Smooth muscle cell of the coronary artery (primary cell): ENCODE measurements at places on chromosomes 6 and 20. TPM values are rescaled to one million over a fixed set of nuclear protein-coding genes. Genes with fewer than 3 reads are reported as not detected.

EYS gene
- total RNA-seq, result under 0.01 TPM in 1 of 2 replicates, not detected in the other

SCGN gene
- not detected in 2 replicates for total RNA-seq

DLL1 gene
- 0.38 and 1.8 TPM in 2 replicates for total RNA-seq

TCF21 gene
- total RNA-seq, result 3.5 and 9.9 TPM in 2 replicates

C6orf141 gene
- total RNA-seq, result not detected in 2 replicates

RXRB gene
- 22.0 and 28.2 TPM in 2 replicates for total RNA-seq

KCNQ5 gene
- 0.82 and 6.3 TPM in 2 replicates for total RNA-seq

B3GAT2 gene
- not detected in 2 replicates for total RNA-seq

NKX2-2 gene
- not detected in 2 replicates for total RNA-seq

PKIB gene
- total RNA-seq, result 0.45 and 1.4 TPM in 2 replicates

TBXT gene
- total RNA-seq, result not detected in 2 replicates

LZTS3 gene
- 1.6 and 2.6 TPM in 2 replicates for total RNA-seq

GTSF1L gene
- not detected in 2 replicates for total RNA-seq

LAMA4 gene
- 68.1 and 651 TPM in 2 replicates for total RNA-seq

SEL1L2 gene
- total RNA-seq, result 0.23 TPM in 1 of 2 replicates, not detected in the other

TCF15 gene
- 0.12 TPM in 1 of 2 replicates, not detected in the other for total RNA-seq

EDEM2 gene
- total RNA-seq, result 68.3 and 79.9 TPM in 2 replicates

NT5E gene
- total RNA-seq, result 193 and 326 TPM in 2 replicates

MYL9 gene
- 5.6 and 13.4 TPM in 2 replicates for total RNA-seq

OPN5 gene
- total RNA-seq, result not detected in 2 replicates
